ENCODE measurements at places on chromosomes 4 and X.

- no peak for DNase-seq
Observed at GRCh38 chr4:6107886-6108285, 89.7 kb upstream of the C4orf50 start.

GRCh38 chrX:45110494-45110893 is 90.2 kb downstream of the DIPK2B start:
- no peak for DNase-seq

DNA sequence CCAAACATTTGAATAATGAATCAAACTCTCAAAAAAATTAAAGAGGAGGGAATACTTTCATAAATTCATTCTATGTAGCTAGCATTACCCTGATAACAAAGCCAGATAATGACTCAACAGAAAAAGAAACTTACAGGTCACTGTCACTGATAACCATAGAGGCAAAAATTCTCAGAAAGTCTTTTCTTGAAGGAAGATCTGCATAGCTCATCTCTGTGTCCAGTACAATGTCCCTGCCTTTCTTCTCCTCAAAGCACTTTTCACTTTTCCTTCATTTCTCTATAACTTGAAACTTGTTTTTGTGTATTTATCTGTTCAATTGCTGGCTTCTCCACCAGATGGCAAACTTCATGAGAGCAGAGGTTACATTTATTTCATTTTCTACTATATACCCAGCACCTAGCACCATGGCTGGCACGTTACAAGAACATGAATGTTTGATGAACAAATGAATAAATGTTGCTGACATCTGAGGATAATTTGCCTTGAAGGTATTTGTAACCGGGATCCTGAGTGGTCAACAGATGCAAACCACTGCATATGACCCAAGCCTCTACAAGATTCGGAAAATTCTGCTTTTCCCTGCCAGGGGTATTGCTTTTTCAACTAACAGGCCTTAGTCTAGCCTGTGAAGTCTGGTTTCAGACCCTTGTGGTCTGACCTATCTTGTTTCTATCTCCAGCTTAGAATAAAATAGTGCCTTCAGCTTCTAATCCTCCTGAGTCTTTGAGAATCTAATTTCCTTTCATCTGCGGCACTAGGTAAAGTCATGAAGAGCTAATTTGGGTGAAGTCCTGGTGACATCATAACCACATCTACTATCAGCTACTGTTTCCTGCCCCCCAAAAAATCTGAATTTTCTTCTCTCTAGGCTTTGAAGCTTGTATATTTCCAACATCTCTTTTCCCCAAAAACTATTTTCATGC is 52.5 kb upstream of the ANTXR2 start:
- DNase-seq: peak; percentile 76

DNA sequence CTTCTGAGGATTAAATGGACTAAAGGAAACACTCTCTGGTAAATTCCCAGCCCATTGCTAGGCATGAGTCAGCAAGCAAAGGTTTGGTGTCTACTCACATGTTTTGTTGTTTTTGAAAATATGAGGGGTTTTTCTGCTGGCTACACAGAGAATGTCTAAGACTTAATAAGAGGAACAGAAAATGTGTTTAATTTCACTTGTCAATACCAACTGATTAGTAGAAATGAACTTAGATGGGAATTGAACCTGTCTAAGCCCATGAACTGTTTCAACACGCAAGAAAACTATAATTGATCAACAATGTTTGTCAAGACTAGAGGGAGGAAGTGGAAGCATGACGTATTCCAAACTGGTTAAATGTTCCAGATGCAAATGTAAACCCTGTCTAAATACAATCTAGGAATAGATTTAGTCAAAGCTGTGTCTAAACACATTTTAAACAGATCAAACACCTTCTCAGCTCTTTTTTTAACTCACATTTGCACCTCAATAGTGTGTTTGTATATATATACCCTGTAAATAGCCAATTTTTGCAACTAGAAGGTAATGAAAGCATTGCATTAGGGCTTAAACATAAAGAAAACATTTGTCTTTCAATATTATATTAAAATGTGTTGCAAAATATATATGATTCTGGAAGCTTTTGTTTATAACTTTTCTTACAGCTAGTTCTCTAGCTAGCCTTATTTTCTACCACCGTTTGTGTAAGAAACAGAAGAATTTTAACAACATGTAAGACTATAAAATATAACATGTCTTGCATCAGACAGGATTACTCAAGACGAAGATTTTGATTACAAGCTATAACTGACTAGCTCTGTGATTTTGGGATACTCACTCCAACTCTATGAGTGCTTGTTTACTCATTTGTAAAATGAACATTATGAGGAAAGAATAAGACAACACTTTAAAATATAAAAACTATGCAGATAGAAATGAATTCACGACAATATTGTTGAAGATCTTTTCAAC is 607.8 kb downstream of the FSTL5 start:
- DNase-seq: no peak

GRCh38 chrX:42739741-42740140 is 38.2 kb downstream of the PPP1R2C start:
- DNase-seq: no peak

DNA sequence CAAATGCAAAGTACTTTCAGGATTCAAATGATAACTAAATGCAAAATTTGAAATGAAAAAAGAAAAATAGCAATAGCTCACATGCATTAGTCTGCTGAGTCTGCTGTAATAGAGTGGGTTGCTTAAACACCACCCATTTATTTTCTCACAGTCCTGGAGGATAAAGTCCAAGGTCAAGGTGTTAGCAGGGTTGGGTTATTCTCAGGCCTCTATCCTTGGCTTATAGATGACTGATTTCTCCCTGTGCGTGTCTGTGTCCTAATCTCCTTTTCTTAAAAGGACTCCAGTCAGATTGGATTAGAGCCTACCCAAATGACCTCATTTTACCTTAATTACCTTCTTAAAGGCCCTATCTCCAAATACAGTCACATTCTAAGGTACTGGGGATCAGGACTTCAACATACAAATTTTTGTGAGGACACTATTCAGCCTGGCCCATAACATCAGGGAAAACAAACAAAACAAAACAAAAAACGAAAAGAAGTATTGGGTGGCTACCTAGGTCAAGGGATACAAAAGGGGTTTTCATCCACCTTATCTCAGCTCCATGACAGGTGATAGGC is 6.3 kb upstream of the TBL1X start:
- no peak for DNase-seq

- no peak for DNase-seq
Observed at GRCh38 chrX:20313899-20314298, 47.2 kb upstream of the RPS6KA3 start.

GRCh38 chr4:176262243-176262642 is 6.8 kb downstream of the ASB5 start:
- DNase-seq: no peak

GRCh38 chr4:122733787-122734120 is 1.2 kb downstream of the BBS12 start:
- no peak for DNase-seq

GRCh38 chrX:22389556-22390179 is 117.0 kb downstream of the CBLL2 start:
- DNase-seq: no peak

GRCh38 chr4:108166038-108166437 is 2.7 kb downstream of the LEF1 start:
- no peak for DNase-seq

- DNase-seq: no peak
Observed at GRCh38 chr4:69974631-69975030, 9.1 kb upstream of the CSN2 start.

- DNase-seq: no peak
Observed at GRCh38 chr4:40065010-40065409, 8.4 kb downstream of the N4BP2 start.

DNA sequence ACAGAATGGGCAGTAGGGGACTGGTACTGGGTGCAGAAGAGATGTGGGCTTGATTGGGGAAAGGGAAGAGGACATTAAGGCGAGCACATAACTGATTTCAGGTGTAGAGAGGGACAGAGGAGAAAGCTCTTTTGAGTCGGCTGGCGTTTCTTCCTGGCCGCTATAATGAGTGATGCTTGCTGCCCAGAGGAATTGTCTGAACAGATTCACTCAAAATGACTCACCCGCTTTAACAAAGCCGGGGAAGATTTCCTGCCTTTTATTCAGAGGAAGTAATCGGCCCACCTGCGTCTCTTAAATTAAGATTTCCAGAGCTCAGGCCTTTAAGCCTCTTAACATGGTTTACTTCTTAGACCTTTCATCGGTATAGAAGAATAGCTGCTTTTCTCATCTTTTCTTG is 102.1 kb upstream of the AP1S2 start:
- DNase-seq: no peak

GRCh38 chrX:135591871-135592270 is 71.4 kb downstream of the INTS6L start:
- no peak for DNase-seq

GRCh38 chrX:49176421-49177326 is 5.0 kb downstream of the PLP2 start:
- DNase-seq: no peak

- DNase-seq: no peak
Observed at GRCh38 chr4:8675906-8676305, 83.3 kb downstream of the CPZ start.

- DNase-seq: no peak
Observed at GRCh38 chr4:3461515-3462291, 1.4 kb upstream of the DOK7 start.

DNA sequence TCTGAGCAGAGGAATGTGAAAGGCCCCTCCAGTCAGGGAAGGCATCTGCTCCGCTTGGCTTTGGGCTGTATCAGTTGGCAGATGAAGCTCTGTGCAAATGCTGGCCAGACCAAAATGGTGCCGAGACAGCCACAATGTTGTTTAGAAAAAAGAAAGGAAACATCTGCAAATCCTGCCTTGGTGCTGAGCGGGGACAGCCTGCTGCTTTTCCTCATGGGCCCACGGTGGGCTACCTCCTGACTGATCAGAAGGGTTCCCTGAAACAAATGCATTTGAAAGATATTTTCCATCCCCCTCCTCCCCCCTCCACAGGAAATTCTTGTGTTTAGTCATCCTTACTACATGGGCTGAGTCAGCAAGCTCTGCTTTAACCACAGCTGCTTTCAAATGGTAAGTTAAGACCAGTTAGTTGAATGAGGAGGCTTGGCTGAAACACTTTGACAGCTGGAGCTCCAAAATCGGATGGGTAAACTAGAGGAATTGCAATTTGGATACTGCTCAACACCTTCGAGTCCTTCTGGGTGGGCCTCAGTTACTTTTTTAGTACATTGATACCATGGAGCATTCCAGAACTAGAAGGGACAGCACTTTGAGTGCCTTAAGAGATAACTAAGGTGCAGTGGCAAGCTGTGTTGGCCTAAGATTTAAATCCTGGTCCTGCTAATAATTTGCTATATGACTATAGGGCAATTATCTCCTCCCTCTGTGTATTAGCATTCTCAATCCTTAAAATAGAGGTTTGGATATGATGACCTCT is 36.0 kb downstream of the PLAC1 start:
- DNase-seq: peak; percentile 21

DNA sequence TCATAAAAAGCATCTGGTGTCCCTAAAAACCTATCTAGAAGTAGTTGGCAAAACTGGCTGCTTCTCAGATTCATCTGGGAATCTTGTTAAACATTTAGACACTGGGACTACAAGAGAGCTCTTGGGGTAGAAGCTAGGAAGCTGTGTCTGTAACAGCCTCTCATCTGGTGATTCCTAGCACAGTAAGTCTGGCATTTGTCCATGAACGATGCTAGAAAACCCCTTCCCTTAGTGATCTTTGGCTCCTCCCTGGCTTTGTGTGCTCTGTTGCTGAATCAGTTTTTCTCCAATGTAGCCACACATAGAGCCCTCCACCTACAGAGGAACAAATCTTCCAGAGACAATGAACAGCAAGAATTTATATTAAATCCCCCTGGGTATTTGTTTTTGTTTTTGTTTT is 951.7 kb upstream of the LCORL start:
- no peak for DNase-seq

Data from K562 (cell line).